ENCODE measurements at places on chromosomes 3 and 15.

GRCh38 chr15:81211376-81211775 lies 14.7 kb downstream of the IL16 start:
- no peak for DNase-seq

DNA sequence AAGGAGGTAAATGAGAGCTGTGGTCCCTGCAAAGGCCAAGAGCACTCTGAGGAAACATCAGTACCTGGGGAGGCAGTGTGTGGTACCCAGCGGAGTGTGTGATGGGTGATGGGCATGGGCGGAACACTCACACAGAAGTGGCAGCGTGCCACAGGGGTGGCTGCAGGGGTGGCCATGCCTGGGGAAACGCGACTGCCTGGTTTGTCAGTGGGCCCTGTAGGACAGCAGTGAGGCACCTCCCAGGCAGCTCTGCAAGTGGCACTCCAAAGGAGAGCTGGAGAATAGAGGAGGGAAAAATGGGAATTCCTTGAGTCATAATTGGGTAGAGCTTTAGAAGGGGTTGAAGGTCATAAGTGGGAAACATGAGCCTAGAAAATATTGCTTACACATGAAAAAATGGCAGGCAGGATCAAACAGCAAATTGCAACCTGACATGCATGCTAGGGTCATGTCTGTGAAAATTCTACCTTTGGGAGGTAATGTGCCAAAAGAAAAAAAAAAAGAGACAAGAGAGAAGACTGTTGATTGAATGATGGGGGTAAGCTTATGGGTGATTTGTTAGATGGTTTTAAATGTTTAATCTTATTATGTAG lies 138.4 kb downstream of the RPLP1 start:
- DNase-seq, result no peak

GRCh38 chr3:17553080-17553479 lies 189.4 kb downstream of the TBC1D5 start:
- DNase-seq, result no peak

DNA sequence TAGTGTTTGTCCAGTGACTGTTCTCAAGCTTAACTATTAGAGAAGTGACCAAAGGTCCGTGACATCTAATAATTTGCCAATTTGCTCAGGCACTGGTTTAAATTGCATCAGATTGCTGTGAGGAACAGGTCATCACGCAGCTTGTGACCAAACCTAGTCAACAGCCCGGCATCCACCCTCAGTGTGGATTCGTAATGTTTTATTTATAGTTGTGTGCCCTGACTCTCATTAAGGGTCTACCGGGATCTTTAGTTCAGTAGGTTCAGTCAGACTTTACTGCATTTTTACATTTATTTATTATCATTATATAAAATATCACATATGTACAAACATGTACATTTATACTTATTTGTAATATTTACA lies 46.4 kb upstream of the PGPEP1L start:
- DNase-seq, result no peak
